ENCODE measurements at places on chromosomes 16 and 17. TPM values are rescaled to one million over a fixed set of nuclear protein-coding genes. Genes with fewer than 3 reads are reported as not detected.

Gene SLC35G6
- not detected for polyA plus RNA-seq

Gene JPH3
- polyA plus RNA-seq: under 0.01 TPM

Gene KRT16
- polyA plus RNA-seq: 0.09 TPM

Gene HOXB3
- polyA plus RNA-seq: 6.2 TPM

Gene PRSS33
- not detected for polyA plus RNA-seq

Gene DNAI2
- polyA plus RNA-seq: not detected

Gene NPW
- polyA plus RNA-seq: not detected

Gene YPEL2
- polyA plus RNA-seq: 15.1 TPM

Gene ABCC12
- polyA plus RNA-seq: not detected

Gene SEPTIN12
- polyA plus RNA-seq: not detected

Gene NPIPB8
- polyA plus RNA-seq: 0.12 TPM

Gene PIRT
- 3.6 TPM for polyA plus RNA-seq

Gene MYADML2
- polyA plus RNA-seq: not detected

Gene CORO6
- polyA plus RNA-seq: 3.0 TPM

Gene ITGAL
- 20.7 TPM for polyA plus RNA-seq

- no peak for DNase-seq
These were observed 6.4 kb downstream of the GPATCH8 start for GRCh38 chr17:44496815-44497214.

DNA sequence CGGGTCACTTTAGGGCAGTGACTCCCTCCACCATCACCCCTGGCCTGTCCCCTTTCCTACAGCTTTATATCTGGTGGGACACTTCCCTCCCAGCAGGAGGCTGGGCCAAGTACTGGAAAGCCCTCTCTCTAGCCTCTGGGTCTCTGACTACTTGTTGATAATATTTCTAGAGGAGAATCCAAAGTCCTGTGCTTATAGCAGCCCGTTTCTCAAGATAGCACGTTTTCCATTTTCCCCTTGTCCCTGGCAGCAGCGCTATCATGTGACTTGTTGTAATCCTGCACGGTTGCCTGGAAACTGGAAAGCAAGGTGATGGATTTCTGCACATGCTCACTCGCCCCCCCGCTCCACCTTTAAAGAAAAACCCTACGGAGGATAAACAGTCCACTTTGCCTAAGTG, 3.3 kb upstream of the AXIN2 start:
- DNase-seq: peak; percentile 84

DNA sequence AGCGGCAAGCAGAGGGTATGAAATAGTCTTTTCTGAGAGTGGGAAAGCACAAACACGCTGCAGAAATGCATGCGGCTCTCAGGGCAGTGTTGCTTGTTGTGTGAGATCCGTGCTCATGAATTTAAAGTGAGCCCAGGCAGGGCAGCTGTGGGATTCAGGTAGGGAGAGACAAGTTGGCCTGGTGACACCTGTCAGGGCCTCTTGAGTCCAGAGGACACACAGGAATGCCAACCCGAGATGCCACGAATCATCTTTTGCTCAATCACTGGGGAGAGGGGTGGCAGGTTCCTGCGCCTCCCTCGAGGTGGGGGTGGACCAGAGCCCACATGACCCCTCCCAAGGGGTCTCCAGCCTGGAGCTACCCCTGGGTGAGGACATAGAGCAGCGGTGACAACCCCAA, 211.9 kb downstream of the GSG1L start:
- DNase-seq: peak; percentile 36

- DNase-seq: no peak
These were observed at the start of gene FOXN1 for GRCh38 chr17:28505986-28506665. Gene FOXN1 (plus strand): TSS chr17:28506348. CDS start chr17:28523970, 17,622 bp downstream.

- no peak for DNase-seq
These were observed 48.3 kb downstream of the CCT6B start for GRCh38 chr17:34913001-34913400.

DNA sequence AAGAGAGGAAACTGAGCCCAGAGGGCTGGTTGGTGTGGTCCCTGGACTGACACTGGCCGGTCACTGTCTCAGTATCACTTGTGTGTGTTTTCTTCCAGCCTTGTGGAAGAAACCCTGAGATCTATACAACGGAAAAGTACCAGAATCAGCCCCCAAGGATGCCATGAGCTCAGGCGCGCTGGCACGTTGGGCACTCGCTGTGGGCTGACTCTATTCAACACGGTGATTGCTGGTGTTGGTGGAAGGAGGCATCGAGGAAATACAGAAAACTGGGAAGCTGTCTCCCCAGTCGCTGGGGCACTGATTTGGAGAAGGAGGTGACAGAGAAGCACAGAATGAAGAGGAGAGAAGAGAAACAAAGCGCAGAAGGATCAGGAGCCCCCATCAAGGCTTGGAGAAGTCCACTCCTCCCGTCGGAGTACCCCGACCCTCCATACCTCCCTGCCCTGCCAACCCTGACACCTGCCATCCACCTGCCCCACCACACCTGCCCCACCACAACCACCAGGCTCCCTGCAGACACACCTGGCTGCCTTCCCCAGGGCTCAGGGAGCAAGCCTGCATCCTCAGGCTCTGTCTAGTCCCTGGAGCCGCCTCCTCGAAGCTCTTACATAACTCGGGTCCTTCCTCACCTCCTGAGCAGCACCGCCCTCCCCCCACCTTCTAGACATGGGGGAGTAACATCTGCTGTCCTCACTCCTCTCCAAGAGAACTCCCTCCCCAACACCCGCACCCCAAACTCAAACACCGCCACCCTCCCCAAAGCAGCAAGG, 66.5 kb downstream of the RBFOX3 start:
- DNase-seq: peak; percentile 52

GRCh38 chr16:73891129-73891542, 405.5 kb upstream of the PSMD7 start:
- DNase-seq: peak; percentile 74

GRCh38 chr17:43079641-43080302, 45.4 kb downstream of the BRCA1 start:
- no peak for DNase-seq

DNA sequence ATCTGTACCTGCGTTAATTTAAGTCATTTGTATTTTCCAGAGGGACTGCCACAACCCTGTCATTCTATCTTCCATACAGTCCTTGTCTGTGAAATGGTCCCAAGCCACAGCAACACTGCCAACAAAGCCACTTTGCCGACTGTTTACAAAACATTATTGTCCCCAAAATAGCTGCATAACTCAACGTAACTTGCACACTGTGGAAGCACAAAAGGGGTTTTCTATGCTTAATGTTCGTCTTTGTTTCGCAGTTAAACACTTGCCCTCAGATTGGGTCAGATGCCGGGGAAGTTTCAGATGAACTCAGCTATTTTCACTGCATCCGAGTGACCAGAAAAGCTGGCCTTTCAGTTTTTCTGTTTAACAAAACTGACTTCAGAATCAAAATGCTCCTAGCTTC, 4.6 kb downstream of the SEC14L5 start:
- DNase-seq: no peak

DNA sequence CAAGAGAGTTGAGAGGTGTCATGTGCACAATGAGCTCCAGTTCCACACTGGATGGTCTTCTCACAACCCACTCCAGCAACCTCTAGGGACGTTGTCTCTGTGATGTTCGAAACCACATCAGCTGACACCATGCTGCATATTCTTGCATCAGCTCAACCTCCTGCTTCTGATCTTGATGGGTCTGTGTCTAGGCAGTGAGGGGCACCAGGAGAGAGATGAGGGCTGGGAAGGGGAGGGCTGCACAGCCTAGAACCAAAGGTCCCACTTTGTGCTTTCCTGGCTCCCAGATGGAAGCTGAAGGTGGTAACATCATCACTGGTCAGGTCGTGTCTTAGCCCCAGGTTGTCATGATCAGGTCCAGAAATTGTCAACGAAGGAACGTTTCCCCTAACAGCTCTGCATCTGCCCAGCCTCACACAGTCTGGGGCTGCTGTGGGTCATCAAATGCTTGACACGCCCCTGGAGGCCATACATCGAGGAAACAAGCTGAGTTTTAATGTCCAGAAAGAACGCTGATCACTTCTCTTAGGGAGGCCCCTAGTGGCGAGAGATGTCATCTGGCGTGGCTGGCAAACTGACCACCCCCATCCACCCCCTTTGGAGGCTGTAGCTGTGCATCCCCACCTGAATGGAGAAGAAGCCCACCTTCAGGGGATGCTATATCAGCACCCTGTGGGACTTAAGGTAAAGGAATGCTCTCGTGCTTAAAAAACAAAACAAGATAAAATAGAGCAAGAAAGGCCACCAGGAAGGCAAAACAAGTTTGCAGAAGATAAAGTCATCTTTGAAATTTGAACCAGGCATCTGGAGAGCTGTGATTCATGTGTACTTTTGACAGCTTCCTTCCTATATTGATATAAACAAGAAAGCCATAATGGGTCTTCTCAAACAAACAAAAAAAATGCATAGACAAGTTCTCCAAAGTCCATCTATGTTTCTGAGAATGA, 58.3 kb downstream of the WIPI1 start:
- DNase-seq: peak; percentile 70

GRCh38 chr16:52265446-52265861, 281.5 kb downstream of the TOX3 start:
- DNase-seq: no peak

DNA sequence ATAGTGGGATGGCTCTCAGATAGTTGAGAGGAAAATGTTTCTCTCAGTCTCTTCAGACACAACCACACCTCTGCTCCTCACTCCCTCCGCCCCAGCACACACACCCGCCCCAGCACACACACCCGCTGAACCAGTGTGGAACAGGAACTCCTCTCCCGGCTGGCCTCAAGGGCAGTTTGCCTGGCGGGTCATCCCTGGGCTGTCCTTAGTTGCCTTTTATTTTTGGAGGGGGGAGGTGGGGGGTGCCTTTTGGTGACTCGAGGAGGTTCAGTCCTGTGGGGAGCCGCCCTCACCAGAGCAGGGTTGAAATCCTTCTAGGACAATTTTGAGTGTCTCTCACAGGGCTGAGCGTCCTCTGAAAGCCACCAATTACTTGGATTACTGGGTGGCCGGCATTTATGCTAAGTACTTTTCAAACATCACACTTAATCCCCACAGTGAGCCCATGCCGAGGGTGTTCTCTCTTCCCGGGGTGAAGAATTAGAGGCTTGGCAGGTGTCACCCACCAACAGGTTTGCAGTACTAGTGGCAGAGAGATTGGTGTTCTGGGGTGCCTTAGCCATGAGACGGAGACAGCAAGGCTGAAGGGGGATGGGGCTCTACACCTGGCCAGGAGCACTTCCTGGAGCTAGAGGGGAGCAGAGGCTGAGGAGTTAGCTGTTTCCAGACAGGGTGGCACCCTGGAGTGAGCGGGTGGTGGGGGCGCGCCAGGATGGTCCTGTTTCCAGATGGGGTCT, 2.8 kb downstream of the RASD1 start:
- peak; percentile 60 for DNase-seq

GRCh38 chr16:8890549-8890921, 8.4 kb downstream of the LITAFD start:
- DNase-seq: no peak

GRCh38 chr17:21036361-21036881, 6.4 kb downstream of the USP22 start:
- DNase-seq: no peak

DNA sequence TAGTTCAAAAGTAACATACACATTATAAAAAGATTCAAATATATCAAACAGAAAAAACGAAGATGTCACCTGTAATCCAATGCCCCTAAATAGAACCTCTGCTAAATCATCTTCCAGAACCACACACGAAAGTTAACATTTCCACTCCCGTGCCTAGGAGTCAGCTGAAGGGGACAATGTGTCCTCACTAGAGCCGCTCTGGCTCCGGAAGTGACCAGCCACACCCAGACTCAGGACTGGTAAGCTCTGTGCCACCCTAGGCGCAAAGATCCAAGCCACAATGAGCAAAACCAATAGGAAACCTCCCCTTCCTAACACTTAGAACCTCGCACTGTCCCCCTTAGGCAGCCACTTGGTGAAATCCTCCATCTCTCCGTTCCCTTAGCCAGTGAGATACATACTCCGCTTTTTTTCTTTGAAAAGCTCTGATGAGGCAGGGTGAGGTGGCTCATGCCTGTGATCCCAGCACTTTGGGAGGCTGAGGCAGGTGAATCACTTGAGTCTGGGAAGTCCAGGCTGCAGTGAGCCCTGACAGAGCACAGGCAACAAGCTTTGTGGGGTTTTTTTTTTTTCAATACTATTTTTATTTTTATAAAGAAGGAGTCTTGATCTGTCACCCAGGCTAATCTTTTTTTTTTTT, 11.8 kb downstream of the CTRB1 start:
- no peak for DNase-seq

DNA sequence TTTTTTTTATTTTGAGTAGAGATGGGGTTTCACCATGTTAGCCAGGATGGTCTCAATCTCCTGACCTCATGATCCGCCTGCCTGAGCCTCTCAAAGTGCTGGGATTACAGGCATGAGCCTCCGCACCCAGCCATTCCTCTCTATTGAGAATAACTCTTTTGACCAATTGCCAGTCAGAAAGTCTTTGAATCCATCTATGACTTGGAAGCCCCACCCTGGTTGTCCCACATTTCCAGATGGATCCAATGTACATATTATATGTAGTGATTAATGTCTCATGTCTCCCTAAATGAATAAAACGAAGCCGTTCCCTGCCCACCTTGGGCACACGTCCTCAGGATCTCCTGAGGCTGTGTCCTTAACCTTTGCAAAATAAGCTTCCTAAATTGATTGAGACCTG, 228.3 kb upstream of the NLRP1 start:
- DNase-seq: no peak

- DNase-seq: no peak
These were observed 451.5 kb downstream of the TOX3 start for GRCh38 chr16:52095471-52095870.

GRCh38 chr16:68090130-68090529, 5.0 kb downstream of the NFATC3 start:
- no peak for DNase-seq

- DNase-seq: peak; percentile 70
These were observed 355.3 kb downstream of the TOX3 start for GRCh38 chr16:52191531-52192134.

DNA sequence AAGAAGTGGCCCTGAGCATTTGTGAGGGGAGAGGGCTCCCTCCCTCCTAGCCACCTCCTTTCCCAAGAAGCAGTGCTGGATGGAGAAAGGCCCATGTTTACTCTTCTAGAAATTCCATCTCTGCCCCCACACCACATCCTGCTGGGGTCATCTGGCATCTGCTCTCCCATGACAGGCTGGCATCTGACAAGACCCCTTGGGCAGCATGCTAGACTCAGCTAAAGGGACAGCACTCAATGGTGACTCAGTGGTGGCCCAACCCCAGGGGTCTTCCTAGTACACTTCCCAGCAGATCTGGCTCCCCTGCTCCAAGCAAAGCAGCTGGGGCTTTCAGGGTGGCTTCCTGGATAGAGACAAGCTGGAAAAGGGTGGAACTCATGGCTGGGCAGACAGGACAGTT, 14.4 kb downstream of the SLC38A7 start:
- no peak for DNase-seq

- DNase-seq: no peak
These were observed 164.1 kb downstream of the CMIP start for GRCh38 chr16:81608523-81609209.

- no peak for DNase-seq
These were observed 33.0 kb downstream of the KCNJ16 start for GRCh38 chr17:70107904-70108565.

Measured in sigmoid colon (tissue), 7 donors.